ENCODE measurements at places on chromosomes 7 and 10.

DNA sequence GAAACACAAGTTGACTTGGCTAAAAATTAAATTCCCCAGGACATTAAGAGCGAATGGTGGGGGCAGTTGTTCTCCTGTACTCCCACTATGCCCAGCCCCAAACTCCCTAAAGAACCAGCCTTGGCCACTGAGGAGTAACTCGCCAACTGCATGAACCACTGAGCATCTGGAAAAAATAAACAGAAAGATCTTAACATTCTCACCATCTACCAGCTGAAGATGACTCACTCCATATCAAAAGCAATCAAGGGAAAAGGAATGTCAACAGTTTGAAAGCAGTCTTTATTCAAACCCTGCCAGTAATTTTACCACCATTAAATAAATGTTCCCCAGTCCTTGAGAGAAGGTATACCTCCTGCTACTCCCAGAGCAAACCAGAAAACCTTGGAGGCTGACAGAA, 45.4 kb downstream of the CTTNBP2 start:
- DNase-seq = peak; percentile 57

- DNase-seq = no peak
Measured at GRCh38 chr10:112519133-112519761, 72.2 kb downstream of the VTI1A start.

DNA sequence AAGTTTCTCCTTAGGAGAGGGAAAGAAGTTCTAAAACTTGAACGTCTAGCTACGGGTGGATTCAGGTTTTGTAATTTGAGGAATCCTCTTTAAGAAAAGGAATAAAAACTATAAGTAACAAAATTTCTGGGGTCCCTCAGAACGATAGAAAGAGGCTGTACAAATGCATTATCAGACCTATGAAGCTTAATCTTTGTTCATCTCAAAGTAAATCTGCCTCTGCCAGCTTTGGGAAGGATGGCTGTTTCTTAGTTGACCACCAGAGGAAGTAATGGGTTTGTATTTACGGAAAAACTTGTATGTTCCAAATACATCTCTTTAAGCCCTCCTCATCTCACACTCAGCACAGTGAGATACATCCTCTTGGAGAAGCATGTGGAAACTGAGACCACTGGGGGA, 864 bp downstream of the PSTK start:
- DNase-seq = peak; percentile 52

- no peak for DNase-seq
Measured at GRCh38 chr10:14815681-14816080, 22.2 kb downstream of the CDNF start.

GRCh38 chr7:2104107-2104710, 128.5 kb downstream of the MAD1L1 start:
- peak; percentile 99 for DNase-seq

GRCh38 chr10:6928586-6928985, 348.5 kb upstream of the PRKCQ start:
- no peak for DNase-seq

GRCh38 chr10:124123156-124123555, 29.8 kb upstream of the CHST15 start:
- no peak for DNase-seq

GRCh38 chr10:57948796-57949195, 318.9 kb downstream of the IPMK start:
- no peak for DNase-seq

DNA sequence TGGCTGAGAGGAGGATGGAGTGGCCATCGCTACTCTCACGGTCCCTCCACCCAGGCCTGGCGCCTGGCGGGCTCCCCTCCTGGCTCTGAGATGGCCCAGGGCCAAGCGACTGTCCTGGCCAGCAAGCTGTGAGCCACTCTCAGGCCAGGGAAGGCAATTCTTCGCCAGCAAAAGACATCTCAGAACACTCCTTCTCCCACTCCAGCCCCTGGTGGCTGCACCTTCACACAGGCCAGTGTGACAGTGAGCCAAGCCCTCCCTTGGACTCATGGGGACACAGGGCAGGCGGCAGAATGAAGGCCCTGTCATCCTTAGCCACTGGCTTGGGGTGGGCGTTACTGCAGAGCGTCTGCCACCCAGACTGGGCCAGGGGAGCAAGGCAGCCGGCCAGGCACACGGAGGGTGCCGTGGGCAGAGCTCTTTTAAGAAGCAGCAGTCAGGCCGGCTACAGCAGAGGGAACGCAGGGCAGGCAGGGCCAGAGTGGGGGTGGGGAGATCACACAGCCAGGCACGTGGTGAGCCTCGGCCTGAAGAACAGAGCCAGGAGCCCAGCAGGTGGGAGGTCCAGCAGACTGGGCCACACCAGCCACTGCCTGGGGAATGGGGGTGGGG, 14.4 kb downstream of the STK32C start:
- no peak for DNase-seq

GRCh38 chr7:98223351-98223897, 12.2 kb downstream of the BHLHA15 start:
- DNase-seq = no peak

DNA sequence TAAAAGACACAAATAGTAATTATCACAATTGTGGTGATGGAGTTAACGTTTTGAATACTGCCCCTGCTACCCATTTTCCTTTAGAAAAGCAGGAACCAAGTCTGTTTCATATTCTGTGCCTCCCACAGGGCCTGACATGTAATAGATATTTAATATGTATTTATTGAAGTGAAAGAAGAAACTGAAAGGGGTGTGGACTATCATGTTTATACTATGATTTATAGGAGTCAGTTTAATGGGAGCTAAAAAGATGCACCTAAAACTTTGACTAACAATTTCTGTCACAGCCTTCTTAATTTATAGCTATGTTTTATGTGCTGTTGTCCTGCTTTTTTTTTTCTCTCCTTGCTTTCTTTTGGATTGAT, 24.1 kb upstream of the BHLHA15 start:
- no peak for DNase-seq

GRCh38 chr10:78532480-78533042, 498.9 kb downstream of the RPS24 start:
- DNase-seq = no peak

DNA sequence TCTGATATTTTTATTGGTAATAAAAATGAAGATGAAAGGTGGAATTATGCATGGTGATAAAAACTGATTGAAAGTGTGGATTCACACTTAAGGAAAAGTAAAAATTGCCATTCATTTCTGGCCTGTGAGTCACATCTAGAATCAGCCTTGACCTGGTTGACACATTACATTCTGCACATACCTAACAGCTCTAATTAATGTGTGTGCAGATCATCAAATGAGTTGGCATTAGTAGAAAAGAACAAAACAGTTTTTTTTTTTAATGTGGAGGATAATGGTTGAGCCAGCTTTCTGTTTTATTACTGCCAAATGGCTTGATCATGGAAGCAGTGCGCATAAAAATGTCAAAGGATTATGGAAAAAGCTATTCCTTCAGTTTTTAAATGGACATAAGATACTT, 142.6 kb upstream of the TMEM196 start:
- DNase-seq = no peak

- no peak for DNase-seq
Measured at GRCh38 chr10:37667736-37668135, 189.7 kb downstream of the ZNF248 start.

DNA sequence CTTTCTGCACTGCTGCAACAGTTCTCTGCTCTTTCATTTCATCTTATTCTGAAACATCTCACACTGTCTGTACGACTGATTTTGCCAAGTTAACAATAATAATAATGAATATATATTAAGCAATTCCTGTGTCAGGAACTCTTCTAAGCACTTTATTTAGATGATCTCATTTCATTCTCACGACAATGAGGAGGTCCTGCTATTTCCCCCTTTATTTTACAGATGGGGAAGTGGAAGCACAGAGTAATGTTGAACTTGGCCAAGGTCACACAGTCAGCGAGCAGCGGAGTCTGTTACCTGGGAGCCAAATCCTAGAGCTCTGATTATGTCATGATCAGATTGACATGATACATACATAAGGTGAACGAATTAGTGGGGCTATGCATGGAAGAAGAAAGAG, 5.8 kb downstream of the MRC1 start:
- DNase-seq = no peak

DNA sequence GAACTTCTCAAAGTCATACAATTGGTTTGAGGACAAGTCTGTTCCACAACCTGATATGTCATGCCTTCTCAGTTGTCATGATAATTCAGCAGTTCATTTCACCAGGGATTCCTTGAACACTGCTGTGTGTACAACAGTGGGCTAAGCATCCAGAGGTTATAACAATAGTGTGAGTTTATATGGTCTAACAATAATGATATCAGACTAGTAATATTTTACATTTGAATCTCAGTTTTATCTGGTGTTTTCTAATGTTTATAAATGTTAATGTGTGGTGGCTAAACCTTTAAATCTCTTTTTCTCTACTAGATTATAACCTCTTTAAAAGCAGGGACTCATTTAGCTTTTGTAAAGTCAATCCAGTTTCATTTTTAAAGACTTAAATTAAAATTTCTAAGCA, 48.7 kb downstream of the BTRC start:
- DNase-seq = no peak

- DNase-seq = no peak
Measured at GRCh38 chr10:3137958-3138726, 34.4 kb downstream of the PITRM1 start.

- no peak for DNase-seq
Measured at GRCh38 chr7:155263051-155263450, 34.6 kb upstream of the INSIG1 start.

DNA sequence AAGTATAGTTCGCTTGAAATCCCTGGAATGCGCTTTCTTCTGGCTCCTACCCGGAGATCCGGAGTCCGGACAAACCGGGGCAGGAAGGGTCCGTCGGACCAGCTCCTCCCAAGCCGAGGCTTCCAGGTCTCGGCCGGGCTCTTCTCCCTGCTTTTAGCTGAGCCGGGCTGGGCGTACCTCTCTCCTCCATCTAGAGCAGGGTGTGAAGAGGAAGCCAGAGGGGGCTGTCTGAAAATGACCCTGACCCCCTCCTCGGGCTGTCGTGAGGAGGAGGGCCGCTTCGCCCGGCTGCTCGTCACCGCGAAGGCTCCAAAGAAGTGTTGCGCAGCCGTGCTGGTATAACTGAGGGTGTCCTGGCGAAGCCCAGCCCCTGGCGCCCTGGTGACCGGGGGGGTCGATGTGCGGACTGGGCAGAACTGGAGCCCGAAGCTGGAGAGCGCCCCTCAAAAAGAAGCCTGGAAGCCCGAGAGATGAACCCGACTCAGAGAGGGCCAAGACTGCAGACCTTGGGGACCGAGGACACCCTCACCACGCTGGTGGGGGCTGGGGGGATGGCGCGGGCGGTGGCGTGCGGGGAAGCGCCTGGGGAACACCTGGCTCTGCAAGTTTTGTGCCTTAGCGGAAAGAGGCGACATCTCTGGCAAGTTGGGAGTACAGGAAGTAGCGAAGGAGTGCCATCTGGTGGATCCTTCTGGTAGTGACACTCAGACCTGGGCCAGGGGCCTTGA, 5.7 kb downstream of the KAZALD1 start:
- peak; percentile 87 for DNase-seq

GRCh38 chr7:31688372-31688771, 1.4 kb downstream of the PPP1R17 start:
- DNase-seq = no peak

GRCh38 chr7:36749282-36749960, 25.1 kb upstream of the AOAH start:
- no peak for DNase-seq

DNA sequence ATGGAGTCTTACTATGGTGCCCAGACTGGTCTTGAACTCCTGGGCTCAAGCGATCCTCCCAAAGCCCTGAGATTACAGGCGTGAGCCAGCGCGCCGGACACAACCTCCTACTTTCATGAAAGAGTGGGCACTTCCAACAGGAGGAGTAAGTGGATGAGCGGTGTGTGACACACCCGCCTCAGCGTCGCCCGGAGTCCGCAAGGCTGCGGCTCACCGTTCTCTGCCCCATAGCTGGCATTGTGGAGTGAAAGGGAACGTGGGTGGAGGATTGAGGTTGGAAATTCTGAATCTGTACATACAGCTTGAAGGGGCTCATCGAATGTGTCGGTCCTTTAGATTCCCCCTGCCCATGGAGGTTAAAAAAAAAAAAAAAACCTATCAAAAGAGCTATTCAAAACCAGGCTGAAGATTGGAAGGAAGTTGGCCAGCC, 524 bp upstream of the PRXL2A start:
- DNase-seq = no peak

GRCh38 chr10:73576890-73577591, 14.1 kb downstream of the USP54 start:
- DNase-seq = no peak

GRCh38 chr7:158377800-158378623, 209.6 kb downstream of the PTPRN2 start:
- no peak for DNase-seq

DNA sequence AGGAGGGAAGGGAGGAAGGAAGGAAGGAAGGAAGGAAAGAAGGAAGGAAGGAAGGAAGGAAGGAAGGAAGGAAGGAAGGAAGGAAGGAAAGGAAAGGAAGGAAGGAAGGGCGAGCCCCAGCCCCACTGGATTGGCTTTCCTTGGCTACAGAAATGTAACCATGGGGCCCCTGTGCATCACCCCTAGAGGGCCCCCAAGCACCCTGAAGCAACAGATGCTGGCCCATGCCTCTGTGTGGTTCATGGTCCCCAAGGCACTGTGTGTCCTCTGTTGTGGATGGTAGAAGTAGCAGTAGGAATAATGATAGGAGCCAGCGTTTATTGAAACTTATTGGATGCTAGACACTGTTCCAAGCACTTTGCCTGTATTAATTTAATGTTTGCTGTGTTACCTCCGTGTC, 116.6 kb upstream of the MACROH2A2 start:
- DNase-seq = peak; percentile 25

- DNase-seq = no peak
Measured at GRCh38 chr7:43851805-43852204, 17.5 kb downstream of the MRPS24 start.

- DNase-seq = peak; percentile 68
Measured at GRCh38 chr7:517774-518629, 1.6 kb downstream of the PDGFA start.

GRCh38 chr7:141522657-141523342, 28.4 kb upstream of the AGK start:
- DNase-seq = no peak

DNA sequence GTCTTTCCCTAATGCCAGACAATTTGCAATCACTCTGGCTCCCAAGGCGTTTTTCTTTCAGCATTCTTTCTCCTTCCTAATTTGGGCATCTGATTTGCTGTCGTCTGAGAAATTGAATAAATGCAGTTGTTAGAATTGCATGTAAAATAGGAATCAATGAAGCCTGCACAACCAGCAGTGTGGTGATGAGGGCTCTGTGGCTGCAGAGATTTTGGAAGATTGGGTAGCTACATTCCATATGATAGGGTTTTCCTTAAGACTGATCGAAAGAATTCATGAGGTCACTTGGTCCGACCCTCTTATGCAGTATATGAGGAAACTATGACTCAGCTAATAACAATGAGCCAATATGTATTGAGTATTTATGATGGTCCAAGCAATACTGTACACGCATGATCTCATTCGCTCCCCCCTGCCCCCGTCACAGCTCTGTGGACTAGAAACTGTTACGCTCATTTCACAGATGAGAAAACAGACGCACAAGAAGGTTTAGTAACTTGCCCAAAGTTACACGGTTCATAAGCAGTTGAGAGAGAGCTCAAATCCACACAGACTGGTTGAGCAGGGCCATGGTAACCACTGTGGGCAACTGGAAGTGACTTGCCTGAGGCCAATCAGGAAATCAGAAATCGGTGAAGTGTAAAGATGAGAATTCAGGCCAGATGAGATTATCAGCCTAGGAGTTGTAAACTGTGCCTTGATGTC, 527.2 kb downstream of the GATA3 start:
- DNase-seq = no peak

GRCh38 chr10:107415446-107415845, 250.9 kb upstream of the SORCS1 start:
- DNase-seq = no peak

- no peak for DNase-seq
Measured at GRCh38 chr7:51219261-51219988, 97.2 kb downstream of the COBL start.
